ENCODE measurements at places on chromosomes 4 and X. TPM values are rescaled to one million over a fixed set of nuclear protein-coding genes. Genes with fewer than 3 reads are reported as not detected.

DNA sequence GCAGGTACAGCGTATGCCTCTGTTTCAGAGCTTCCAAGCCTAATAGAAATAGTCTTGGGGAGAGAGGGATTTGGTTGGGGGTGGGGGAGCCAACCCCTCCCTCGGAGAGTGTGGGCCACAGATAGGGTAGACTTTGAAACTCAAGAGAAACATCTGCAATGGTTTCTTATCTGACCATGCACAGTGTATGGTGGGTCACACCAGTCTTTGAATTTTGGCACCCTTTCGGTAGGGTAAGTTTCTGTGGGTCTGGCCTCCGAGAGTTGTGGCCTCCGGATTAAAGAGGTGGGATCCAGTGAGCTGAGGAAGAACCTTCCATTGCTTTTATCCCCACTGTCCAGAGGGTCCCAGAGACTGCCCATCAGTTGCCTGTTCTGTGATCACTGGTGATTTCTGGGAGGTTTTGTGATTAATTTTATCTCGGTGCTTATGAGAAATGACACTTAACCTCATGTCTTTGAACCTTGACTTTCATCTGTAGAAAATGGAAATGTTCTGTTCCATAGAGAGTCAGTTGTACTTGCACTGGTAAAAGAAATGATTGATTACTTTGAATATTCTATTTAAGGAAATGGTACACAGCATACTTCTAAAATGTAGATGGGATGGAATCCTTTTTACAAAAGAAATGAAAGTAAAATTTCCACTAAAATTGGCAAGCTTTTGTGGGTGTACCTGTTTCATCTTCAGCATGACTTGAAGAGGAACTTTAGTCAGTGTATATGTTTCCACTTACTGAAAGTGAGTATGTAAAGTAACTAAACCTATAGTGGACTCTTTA is 62.7 kb downstream of the TMEM131L start:
- DNase-seq: no peak

GRCh38 chrX:114959729-114960128 is 57.7 kb downstream of the IL13RA2 start:
- no peak for DNase-seq

TMEM154 gene
- total RNA-seq: 3.1 TPM

GRCh38 chr4:142832022-142832421 is 14.1 kb downstream of the INPP4B start:
- DNase-seq: no peak

CENPVL2 gene
- total RNA-seq: not detected

- DNase-seq: peak; percentile 56
These were observed 25.4 kb upstream of the TNIP3 start for GRCh38 chr4:121189326-121190215.
